CD4-positive, alpha-beta T cell treated with Interleukin-15 for 4 hours (primary cell): ENCODE measurements at places on chromosomes 4 and X.

GRCh38 chr4:119628281-119629141 is at the start of gene PDE5A:
Gene PDE5A (minus strand): TSS chr4:119628804. CDS start chr4:119628671, 133 bp downstream.
- DNase-seq = peak; percentile 76

DNA sequence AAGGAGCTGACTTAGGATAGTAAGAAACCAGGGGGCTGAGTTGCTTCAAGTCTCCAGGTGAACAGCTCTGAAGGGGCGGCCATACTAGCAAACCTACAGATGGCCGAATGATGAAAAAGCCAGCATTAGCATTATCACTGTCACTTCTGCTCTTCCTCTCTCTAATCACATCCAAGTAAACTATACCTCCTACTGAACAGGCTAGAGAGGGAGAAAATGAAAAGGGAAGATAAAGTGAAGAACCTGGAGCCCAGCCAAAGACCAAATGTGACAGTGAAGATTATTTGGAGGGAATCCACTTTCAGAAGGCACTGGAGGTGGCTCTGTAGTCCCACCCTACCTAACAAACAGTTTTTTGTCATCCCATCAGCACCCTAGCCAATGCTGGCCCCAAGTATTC is 50.4 kb upstream of the PRPS1 start:
- no peak for DNase-seq

DNA sequence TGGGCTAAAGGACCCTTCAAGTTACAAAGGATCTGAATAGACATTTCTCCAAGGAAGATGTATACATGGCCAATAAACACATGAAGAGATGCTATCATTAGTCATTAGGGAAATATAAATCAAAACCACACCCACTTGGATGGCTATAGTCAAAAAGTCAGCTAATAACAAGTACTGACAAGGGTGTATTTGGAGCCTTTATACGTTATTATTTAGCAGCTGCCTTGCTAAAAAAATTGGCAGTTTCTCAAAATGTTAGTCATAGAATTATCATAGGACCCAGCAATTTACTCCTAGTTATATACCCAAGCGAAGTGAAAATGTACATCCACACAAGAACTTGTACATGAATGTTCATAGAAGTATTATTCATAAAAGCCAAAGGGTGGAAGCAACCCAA is 112.7 kb upstream of the DUSP21 start:
- no peak for DNase-seq

GRCh38 chrX:68114573-68115129 is 318.6 kb downstream of the OPHN1 start:
- no peak for DNase-seq

- DNase-seq = no peak
These were observed 356.5 kb downstream of the MID1IP1 start for GRCh38 chrX:39157796-39158195.

- no peak for DNase-seq
These were observed 57.1 kb downstream of the REELD1 start for GRCh38 chr4:146271466-146271865.

GRCh38 chrX:105869701-105870100 is 47.4 kb downstream of the NRK start:
- DNase-seq = no peak

DNA sequence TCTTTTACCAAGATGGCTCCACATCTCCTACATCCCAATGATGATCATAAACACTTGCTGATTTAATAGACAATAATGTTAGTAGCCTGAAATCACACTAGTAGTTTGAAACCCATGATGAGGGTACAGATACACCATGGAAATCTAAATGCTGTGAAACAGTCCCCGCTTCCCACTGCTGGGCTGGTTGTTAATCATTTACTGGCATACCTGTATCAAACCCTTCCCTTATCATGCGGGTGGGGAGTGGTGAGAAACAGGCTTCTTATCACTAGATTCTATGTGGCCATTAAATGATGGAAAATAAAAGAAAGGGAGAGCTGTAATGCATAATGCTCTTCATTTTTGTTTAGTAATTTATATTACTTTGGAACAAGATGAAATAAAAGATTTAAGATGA is 21.9 kb downstream of the MAOA start:
- DNase-seq = no peak

DNA sequence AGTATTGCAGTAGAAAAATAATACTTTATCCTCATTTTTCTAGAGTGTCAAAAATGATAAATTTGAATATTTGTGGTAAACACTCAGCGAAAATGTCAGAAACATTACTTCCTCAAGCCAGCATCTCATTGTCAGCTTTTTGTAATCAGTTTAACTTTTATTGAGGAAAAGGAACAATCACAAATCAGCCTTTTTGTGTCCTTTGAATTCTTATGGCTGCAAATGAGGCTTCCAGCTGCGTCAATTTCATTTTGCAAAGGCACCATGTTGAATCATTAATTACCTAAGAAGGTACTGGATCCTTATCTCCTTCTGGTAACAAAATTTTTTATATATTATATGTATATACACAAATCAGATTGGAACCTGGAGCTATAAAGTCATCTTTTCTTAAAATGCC is 442.6 kb upstream of the CPEB2 start:
- DNase-seq = no peak

- DNase-seq = no peak
These were observed 12.6 kb downstream of the EFNB1 start for GRCh38 chrX:68841251-68842049.

DNA sequence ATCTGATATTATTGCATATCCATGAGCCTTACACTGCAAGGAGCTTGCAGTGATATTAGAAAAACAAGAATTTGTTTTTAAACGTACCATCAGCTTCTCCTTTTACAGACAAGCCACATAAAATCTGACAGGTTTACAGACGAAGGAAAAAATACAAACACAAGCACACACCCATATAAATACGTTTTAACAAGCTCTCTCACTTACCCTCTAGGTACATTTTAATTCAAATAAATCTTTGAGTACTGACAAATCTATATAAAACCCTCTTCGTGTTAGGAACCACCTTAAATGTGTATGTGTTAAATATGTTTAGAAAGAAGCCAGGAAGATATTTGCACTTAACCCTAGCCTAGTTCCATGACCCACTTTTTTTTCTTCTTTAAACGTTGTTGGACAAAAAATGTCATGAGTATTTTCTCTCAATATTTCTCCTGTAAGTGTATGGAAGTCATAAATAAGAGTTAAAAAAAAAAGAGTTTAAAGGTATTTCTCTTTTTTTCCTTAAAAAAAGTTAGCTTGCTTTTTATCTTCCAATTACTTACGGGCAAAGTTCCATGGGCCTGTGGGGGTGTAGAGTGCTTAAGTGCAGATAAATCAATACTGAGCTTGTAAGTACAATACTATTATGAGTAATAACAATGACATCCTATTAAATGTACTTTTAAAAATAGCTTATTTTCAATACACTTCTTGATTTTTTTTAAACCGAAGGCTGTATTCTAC is 1.5 kb downstream of the ARAP2 start:
- DNase-seq = no peak

- DNase-seq = no peak
These were observed 965.9 kb downstream of the FSTL5 start for GRCh38 chr4:161197912-161198311.

- no peak for DNase-seq
These were observed 46.1 kb upstream of the CENPE start for GRCh38 chr4:103244251-103244650.

- no peak for DNase-seq
These were observed 257.7 kb upstream of the SPOCK3 start for GRCh38 chr4:167492007-167492406.

DNA sequence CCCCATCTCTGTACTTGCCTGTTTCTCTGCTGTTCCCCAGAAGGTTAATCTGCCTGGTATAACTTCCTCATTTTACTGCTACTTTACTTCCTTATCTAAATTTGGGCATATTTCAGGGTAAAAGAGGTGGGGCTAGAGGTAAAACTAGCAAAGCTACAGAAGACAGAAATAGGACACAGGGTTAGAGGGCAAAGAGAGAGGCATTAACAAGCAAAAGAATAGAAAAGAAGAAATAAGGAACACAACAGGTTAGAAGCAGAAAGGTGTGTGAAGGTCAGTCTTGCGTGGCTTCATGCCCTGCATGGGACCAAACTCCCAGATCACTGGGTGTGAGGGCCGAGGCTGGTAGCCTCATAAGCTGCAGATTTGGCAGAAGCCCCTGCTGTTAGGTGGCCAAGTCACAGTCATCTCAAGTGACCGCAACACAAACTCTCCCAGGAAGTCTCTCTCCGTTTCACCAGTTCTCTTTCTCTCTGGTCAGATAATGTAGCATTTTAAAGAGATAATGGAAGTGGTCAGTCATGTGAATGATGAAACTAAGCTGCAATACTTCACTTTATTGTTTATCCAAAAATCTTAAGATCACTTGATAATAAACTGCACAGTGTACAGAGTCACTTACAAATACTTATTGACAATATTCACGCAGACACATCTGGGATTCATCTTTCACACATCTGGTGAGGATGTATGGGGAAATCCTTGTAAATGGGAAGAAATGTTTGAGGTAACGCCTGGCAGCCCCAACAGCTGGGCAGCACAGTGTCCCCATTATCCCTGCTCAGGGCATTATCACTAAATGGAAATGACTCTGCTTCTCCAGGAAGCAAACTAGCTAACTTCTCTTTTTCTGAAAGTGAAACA is 16.4 kb downstream of the TMEM154 start:
- no peak for DNase-seq

DNA sequence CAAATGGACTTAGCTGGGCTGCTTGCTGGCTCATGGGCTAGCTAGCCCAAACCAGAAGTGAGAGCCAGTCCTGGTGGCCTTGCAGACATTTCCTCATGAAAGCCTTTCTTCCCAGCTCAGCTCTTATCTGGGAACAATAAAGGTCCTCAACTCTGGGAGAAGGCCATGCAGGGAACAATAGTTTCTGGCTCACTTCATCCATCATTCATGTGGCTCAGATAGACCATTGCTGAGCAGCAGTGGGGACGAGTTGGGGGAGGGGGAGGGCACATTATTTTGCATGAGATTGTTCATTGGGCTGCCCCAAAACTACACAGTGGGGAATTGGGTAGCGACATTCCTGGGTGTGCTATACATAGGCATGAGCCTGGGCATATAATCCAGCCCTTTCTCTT is 47.6 kb downstream of the NHSL2 start:
- no peak for DNase-seq

- no peak for DNase-seq
These were observed 85.3 kb upstream of the LIMCH1 start for GRCh38 chr4:41452484-41453225.

DNA sequence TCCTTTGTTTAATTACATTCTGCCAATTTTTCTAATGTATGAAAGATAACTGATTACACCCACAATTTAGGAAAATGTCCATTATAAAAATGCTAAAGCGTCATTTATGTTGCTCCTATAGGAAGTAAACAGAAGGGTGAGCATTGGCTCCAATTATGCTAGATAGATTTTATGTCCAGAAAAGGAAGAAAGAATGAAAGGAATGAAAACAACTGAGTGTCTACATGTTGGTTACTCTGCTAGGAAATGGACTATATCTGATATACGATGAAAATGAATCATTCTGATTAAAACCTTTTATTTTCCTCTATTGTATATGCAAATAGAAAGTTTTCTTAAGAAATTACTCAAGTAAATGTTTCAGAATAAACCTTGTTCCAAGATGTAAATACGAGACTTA is 1.6 kb downstream of the ENAM start:
- no peak for DNase-seq

DNA sequence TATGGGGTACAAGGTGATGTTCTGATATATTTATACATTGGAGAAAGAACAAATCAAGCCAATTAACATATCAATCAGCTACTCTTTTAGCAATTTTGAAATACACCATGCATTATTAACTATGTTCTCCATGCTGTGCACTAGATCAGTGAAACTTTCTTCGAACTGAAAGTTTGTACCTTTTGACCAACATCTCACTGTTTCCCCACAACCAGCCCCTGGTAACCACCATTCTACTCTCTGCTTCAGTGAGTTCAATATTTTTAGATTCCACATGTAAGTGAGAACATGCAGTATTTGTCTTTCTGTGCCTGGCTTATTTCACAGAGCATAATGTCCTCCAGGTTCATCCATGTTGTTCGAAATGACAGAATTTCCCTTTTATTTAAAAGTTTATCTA is 246.1 kb upstream of the VCX start:
- no peak for DNase-seq

- DNase-seq = no peak
These were observed 18.4 kb downstream of the DCLK2 start for GRCh38 chr4:150096625-150097024.

DNA sequence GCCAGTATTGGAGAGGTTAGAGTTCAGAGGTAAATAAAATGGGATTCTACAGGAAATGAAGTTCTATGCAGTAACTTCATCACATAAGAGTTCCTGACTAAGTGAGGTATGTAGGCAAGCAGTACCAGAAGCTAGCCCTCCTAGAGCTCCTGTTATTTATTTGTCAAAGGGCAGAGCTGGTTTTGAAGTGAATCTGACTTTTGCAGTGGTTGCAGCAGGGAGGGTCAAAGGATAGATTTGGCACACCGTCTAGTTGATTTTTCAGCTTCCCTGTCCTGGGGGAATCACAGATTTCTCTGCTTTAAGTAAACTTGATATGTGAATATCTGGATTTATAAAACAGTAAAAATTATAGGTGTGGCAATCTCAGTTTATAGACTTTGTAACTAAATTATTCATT is 130.7 kb downstream of the IL1RAPL2 start:
- no peak for DNase-seq

DNA sequence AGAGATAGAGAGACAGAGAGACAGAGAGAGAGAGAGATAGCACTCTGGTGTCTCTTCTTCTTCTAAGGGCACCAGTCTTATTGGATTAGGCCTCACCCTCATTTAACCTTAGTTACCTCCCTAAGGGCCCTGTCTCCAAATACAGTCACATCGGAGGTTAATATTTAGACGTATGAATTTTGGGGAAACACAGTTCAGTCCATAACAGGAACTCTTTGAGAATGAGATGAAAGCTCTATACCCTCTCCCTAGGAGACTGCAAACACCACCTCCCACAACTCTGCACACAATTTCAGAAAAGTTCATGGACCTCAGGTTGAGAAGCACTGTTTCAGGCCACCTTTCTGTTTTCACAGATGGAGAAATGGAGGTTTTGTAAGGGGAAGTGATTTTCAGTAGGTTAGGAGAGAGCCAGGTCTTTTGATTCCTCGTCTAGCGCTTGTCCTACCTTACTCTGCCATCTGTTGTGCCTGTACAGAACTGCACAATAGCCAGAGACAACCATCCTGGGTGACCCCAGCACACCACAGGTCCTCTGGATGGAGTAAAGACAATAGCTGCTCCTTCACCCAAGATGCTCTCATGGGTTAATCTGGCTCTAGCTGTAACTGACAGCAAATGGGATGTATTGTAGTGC is 16.9 kb upstream of the LOC101059915 start:
- peak; percentile 43 for DNase-seq

DNA sequence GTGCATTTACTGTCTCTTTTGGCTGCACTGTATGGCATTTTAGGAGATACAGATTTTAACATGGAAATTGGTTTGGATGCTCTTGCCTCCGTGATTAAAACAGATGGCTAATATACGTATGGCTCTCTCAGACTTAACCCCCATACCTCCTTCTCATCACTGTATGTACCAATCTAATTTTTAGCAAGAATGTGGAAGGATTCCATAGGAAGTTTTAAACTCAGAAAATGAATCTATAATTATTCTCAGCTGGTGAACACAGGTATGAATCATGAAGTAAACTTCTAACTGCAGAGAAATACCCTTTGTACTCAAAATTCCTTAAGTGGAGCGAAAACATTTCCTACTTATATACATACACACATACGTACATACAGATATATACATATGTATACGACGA is 210.5 kb upstream of the NEIL3 start:
- no peak for DNase-seq

- no peak for DNase-seq
These were observed 62.3 kb downstream of the FAM184B start for GRCh38 chr4:17719106-17719505.
